Fibroblast of the conjunctiva (primary cell): ENCODE measurements at places on chromosomes 5 and 9.

DNA sequence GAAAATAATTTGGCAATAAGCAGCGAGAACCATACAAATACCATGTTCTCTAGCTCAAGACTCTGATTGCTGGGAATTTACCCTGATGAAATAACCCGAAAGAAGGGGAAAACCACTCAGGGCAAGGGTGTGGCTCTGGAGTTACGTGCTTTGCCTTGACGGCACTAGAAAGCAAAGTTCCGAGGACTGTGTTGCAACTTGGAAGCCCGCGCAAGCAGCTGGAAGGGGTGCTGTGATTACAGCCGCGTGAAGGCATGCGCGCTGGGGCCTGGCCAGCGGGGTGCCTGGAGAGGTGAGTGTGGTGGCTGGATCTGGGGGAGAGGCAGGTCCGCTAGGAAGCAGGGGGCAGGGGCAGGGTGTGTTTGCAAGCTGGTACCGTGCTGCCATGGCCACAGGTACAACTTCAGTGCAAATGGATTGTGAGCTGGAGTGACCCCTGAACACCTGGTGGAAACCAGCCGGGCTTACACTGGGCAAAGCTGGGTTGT lies 52.6 kb upstream of the CNOT6 start:
- DNase-seq: peak; percentile 18

- DNase-seq: no peak
Measured at GRCh38 chr5:26310415-26310814, 728.0 kb downstream of the CDH9 start.

DNA sequence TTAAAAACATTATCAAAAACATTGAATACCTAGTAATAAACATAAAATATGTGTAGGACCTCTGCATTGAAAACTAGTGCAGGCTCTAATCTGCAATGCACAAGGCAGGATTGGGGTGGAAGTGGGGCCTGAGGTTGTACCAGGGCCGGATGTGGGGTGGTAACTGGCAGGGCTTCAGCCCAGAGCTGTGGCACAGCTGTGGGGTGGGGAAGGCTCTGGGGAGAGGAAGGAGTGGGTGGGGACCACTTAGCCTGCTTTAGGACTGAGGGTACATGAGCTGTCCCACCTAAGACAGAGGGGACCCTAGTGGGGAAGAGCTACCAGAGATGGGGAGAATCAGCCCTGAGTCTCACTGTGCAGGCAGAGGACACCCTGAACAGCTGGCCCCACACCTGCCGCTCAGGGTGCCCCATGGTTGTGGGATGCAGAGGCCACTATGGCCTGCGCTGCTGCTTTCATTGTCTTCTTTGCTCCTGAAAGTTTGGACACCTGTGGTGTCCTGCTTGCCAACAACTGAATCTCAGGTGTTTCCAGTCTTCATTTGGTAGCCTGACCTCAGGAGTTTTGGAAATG lies 311.4 kb downstream of the TLE4 start:
- DNase-seq: no peak

DNA sequence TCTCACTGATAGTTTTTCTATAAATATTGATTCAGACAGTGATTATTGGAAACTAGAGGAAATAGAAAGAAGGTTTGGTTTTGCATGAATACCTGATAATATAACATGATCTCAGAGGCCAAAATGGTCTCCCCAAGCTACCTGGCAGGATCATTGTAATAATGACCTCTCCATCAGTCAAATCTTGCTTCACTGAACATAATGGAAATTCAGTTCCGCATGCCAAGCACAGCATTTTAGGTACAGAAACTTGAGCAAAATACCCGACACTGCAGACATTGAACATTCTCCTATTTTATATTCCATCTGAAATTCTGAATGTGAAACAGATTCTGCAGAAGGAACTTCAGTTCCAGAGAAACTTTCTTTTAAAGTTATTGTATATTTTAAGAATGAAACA lies 9.1 kb upstream of the TBC1D2 start:
- no peak for DNase-seq

- no peak for DNase-seq
Measured at GRCh38 chr5:10612251-10612650, 48.4 kb downstream of the ANKRD33B start.

DNA sequence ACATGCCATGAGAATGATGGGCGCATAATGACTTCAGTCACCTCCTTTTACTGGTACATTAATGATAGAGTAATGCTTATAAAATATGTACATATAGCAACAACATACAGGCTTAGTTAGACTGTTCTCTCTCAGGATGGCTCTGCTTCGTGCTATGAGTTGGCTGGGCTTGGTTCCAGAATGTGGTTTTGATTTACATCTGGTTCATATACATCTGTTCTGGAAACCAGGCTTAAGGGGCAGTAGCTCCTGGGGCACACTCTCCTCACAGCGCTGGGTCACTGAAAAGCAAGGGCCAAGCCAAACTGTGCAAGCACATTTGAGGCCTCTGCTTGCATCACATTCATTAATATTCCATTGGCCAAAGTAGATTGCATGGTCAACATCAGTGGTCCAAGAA lies 44.9 kb downstream of the PCSK1 start:
- peak; percentile 85 for DNase-seq

DNA sequence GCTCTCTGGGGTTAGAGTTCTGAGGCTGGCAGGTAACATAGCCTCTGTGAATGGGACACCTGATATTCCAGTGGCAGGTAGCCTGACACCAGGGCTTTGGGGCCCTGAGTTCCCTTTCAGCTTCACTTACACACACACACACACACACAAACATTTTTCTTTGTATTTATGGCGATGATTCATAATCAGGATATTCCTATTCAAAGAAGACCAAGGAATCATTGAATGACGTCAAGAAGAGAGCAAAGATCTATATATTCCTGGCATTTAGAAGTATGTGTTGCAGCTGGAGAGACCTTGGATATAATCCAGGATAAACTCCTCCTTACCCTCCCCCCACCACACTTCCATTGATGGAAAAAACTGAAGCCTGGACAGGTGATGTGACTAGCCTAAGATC lies 7.9 kb upstream of the ENTREP1 start:
- no peak for DNase-seq

DNA sequence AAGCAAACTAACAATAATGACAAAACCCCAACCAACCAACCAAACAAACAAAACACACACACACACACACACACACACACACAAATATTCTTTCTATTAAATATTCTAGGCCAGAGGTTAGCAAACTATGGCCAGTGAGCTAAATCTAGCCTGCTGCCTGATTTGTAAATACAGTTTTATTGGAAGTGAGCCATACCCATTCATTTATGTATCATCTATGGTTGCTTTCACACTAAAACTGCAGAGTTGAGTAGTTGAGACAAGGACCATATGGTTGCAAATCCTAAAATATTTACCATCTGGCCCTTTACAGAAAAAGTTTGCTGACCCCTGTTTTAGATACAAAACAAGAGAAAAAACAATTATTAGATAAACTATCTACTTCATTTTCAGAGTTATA lies 620.5 kb upstream of the SEMA6A start:
- DNase-seq: no peak

- DNase-seq: peak; percentile 8
Measured at GRCh38 chr5:113806904-113807303, 293.4 kb downstream of the YTHDC2 start.

GRCh38 chr9:129929496-129930125 lies 94.4 kb downstream of the USP20 start:
- DNase-seq: no peak

DNA sequence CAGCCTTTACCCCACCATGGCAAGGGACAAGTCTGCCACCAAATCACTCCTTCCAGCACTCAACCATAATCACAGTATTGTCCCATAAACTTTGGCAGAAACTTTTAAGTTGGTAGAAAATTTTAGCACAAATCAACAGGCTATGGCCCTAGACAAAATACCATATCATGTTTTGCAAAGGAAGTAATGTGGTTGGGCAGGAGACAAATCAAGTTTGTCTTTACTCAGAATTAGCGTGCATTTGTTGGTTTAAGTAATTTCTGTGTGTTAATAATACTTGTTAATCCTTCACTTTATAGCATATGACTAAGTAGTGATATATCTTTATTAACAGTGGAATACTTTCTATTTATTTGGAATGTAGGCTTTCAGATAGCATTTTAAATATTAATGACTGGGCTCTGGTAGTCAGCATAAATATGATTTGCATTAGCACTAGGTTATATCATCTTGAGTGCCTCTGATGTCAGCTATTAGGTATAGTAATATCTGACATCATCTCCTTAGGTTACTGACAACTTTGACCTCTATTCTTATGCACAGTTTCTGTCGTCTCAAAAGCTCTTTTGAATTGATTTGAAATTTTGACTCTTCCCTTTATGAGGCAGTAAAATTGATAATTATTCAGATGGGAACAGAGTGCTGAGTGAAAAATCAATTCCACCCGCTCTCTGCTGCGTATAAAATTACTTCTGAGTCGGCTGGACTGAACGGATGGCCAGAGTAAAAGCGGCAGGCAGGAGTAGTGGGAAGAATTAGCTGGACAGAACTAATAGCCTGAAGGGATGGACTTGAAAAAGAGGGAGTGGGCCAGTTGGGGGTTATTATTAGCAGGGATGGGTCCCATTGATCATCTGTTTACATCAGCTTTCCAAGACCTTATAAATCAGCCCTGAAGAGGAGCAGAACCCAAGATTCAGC lies 40.1 kb upstream of the TLX3 start:
- DNase-seq: no peak

DNA sequence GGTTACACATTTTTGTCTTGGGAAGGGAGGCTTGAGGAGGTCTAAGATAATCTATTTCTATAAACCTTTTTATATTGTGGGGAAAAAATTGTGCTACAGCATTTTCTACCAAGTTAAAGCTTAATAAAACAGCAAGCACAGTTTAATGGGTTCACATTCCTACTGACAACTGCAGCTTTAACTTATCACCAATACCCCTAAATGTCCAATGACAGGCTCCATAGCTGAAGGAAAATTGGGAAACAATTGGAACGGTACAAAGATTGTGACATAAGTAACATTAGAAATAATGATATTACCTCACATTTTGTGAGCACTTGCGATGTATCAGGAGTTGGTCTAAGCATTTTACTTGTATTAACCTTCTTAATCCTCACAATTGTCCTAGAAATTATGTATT lies 79.5 kb upstream of the HAPLN1 start:
- no peak for DNase-seq

DNA sequence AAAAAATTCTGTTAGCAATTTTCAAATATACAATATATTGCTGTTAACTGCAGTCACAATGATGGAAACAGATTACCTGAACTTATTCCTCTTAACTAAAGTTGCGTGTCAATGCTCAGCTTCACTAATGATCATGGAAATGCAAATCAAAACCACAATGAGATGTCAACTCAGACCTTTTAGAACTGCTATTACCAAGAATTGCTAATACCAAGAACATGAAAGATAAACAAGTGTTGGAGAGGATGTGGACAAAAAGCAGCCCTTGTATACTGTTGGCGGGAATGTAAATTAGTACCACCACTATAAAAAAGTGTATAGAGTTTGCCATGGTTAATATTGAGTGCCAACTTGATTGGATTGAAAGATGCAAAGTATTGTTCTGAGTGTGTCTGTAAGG lies 1409.7 kb upstream of the CDH18 start:
- DNase-seq: no peak

- DNase-seq: no peak
Measured at GRCh38 chr5:170081616-170082015, 24.1 kb upstream of the FOXI1 start.

DNA sequence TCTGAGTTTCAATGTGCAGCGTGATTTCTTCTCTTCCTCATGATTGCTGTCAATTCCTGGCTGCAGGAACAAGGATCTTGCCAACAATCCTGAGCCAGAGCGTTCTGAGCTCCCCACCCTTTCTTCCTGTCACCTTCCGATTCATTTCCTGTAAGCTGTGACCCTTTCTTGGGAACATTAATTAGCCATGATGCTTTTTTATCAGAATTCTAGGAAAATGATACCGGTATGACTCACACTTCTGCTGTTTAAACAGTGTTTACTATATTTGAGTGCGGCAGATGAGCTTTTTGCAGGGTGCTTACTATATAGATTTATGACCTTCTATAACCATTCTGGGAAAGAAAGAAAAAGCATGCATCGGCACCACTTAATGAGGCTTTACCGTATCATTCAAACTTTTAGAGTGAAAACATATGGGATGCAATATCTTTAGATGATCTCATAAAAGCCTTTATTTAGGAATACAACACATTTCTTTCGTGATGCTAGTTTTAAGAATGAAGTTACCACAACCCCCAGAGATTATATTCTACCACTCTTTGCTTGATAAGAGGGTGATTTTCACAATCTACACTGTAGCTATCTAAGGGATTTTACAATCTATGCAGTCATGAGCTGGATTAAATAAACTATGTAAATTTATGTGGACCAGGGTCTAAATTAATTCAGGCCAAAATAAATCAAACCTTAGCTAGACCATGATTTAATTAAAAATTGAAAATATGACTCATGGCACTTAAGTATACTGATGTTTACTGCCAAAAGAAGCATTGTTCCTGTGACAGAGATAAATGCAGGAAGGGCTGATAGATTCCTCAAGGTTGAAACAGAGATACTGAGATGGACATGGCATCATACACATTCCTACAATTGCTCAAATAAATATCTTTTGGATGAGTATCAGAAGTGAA lies 38.0 kb upstream of the OSMR start:
- DNase-seq: no peak

DNA sequence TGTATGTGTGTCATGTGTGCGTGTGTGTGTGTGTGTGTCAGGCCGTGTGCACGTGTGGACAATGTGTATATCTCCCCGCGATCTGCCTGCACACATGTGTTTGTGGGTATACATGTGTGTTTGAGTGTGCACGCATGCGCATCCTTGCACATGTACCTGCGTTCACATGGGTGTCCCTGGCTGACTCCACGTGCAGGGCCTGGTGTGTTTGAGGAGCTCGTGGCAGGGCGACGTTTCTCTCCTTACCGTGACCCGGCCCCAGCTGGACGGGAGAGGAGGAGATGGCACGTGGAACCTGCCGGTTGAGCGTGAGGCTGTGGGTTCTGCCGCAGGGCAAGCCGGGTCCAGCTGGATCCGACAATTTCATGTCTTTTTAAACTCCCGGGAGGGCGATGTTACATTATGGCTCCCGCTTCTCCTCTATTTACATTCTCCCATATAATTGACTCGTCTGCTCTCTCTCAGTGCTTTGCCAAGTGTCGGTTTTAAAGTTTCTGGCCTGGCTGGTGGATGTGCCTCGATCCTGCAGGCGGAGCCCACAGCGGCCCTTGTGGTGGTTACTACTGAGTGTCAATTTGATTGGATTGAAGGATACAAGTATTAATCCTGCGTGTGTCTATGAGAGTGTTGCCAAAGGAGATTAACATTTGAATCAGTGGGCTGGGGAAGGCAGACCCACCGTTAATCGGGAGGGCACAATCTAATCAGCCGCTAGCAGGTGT lies 5.9 kb downstream of the COL5A1 start:
- no peak for DNase-seq

GRCh38 chr5:134189031-134189430 lies 12.3 kb upstream of the SKP1 start:
- no peak for DNase-seq

DNA sequence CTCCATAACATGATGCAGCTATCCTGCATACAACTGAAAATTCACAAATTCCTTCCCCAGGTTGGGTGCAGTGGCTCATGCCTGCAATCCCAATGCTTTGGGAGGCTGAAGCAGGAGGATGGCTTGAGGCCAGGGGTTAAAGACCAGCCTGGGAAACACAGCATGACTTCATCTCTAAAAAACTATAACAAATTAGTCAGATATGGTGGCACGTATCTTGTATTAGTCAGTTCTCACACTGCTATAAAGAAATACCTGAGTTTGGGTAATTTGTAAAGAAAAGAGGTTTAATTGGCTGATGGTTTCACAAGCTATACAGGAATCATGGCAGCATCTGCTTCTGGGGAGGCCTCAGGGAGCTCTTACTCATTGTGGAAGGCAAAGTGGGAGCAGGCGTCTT lies 56.4 kb upstream of the DAPK1 start:
- no peak for DNase-seq
